Body of pancreas (tissue), 4 donors: ENCODE measurements at places on chromosomes 6 and 20.

DNA sequence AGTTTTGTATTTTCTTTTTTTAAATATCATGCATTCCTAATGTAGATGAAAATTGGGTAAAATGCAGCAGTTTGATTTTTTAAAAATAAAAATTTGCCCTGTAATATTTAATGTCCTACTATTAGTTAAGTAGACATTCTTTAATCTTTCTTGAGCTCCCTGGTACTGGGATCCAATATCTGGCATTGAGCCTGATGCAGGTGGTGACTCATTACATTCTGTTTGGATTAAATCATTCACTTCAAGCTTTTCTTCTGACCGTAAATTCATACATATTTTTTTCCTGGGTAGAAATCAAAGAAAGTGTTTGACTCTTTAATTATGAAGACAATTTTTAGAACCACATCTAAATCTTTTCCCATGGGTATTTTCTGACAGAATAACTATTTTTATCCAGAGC, 768.8 kb upstream of the SLC35B3 start:
- H3K27ac ChIP-seq, result no peak overlapping the region
- no peaks in the 10 kb centered on the region for H3K4me1 ChIP-seq
- no peak overlapping the region for H3K4me3 ChIP-seq
- no peaks in the 10 kb centered on the region for H3K27me3 ChIP-seq
- DNase-seq, result peak; percentile 73
- no peaks in the 10 kb centered on the region for H3K36me3 ChIP-seq

DNA sequence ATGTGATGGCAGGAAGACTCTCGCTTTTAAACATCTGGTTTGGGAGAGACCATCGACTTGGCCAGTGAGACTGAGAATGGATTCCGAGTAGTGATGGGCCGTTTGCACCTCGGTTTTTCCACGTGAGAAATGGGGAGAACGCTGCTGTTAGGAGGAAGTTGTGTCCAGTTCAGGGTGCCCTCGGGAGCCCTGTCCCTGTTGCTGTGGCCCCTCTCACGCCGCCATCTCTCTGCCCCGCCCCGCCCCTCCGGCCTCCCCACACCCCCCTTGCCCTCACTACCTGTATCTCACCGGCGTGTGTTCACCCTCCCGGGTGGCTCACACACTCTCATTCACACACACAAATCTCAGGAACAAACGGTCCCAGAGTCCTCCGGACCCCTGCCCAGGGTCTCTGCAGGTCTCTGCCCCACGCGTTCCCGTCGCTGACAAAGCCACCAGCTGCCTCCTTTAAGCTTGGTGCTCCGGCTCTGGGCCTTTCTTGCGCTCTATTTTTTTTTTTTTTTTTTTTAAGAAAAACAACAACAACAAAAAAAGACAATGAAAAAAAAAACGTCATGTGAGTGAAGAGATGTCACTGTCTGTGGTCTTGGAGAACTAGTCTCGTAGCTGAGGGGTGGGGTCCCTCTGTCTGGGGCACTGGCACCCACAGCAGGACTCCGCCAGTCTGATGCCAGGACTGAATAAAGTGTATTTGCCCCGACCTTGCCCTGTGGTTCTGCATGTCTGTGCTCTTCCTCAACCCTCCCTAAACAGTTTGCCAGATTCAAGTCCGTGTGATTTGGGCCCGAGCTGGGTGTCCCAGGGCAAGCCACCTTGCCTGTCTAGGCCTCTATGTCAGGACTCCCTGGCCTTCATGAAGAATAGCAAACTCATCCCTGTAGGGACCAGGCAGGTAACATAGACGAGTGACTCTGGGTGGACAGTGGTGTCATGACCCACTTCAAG, 2.9 kb downstream of the SOX12 start:
- peak overlapping the region; percentile 94 for H3K27ac ChIP-seq
- no peaks in the 10 kb centered on the region for H3K36me3 ChIP-seq
- H3K4me3 ChIP-seq, result no peak overlapping the region
- H3K4me1 ChIP-seq, result peaks cover 39% of the 10 kb centered on the region
- no peaks in the 10 kb centered on the region for H3K27me3 ChIP-seq

- no peaks in the 10 kb centered on the region for H3K27me3 ChIP-seq
- H3K27ac ChIP-seq, result no peak overlapping the region
- H3K36me3 ChIP-seq, result no peaks in the 10 kb centered on the region
- no peaks in the 10 kb centered on the region for H3K4me1 ChIP-seq
Measured at GRCh38 chr6:25953733-25954132, 8.9 kb upstream of the TRIM38 start.

- peaks cover 66% of the 10 kb centered on the region for H3K4me1 ChIP-seq
- no peak overlapping the region for H3K4me3 ChIP-seq
Measured at GRCh38 chr20:32326504-32326845, 31.7 kb upstream of the ASXL1 start.

GRCh38 chr6:125529061-125529460, 220.4 kb upstream of the HEY2 start:
- no peaks in the 10 kb centered on the region for H3K27me3 ChIP-seq
- H3K36me3 ChIP-seq, result no peaks in the 10 kb centered on the region

- H3K4me1 ChIP-seq, result peaks cover 73% of the 10 kb centered on the region
- no peaks in the 10 kb centered on the region for H3K27me3 ChIP-seq
- no peaks in the 10 kb centered on the region for H3K36me3 ChIP-seq
- H3K27ac ChIP-seq, result peak within 1 kb of the TSS; percentile 84
- peak; percentile 90 for DNase-seq
- H3K4me3 ChIP-seq, result no peak within 1 kb of the TSS
Measured at GRCh38 chr20:17699931-17700351, at the start of gene BANF2. TSS of gene BANF2 (plus strand) at chr20:17699966. CDS start at chr20:17725026, 25,060 bp downstream.

DNA sequence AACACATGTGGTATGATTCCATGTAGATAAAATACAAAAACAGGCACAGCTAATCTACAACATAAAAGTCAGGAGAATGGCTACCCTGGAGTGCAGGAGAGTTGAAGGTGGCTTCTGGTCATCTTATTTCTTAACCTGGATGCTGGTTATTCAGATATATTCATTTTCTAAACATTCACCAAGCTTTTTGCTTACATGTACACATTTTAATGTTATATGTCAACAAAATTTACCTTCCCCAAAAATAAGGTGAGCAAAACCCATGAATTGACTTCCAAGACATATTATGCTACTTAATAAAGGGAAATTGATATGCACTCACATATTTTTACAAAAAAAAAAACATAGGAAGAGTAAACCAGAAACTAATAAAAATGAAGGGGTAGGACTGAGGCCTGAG, 50.6 kb downstream of the B4GALT5 start:
- H3K4me1 ChIP-seq, result peaks cover 23% of the 10 kb centered on the region
- no peak overlapping the region for H3K27ac ChIP-seq
- H3K27me3 ChIP-seq, result no peaks in the 10 kb centered on the region

DNA sequence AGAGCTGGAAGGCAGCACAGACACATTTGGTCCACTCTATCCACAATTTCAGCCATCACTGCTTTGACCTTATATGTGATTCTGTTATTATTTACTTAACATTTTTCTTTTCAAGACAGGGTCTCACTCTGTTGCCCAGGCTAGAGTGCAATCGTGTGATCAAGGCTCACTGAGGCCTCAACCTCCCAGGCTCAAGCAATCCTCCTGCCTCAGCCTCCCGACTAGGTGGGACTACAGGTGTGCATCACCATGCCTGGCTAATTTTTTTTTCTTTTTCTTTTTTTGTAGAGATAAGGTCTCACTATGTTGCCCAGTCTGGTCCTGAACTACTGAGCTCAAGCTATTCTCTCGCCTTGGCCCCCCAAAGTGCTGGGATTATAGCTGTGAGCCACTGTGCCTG, 40.3 kb downstream of the BCL2L1 start:
- H3K36me3 ChIP-seq, result no peaks in the 10 kb centered on the region
- H3K4me3 ChIP-seq, result no peak overlapping the region
- no peak overlapping the region for H3K27ac ChIP-seq
- H3K4me1 ChIP-seq, result peaks cover 63% of the 10 kb centered on the region
- H3K27me3 ChIP-seq, result no peaks in the 10 kb centered on the region
- no peak for DNase-seq

DNA sequence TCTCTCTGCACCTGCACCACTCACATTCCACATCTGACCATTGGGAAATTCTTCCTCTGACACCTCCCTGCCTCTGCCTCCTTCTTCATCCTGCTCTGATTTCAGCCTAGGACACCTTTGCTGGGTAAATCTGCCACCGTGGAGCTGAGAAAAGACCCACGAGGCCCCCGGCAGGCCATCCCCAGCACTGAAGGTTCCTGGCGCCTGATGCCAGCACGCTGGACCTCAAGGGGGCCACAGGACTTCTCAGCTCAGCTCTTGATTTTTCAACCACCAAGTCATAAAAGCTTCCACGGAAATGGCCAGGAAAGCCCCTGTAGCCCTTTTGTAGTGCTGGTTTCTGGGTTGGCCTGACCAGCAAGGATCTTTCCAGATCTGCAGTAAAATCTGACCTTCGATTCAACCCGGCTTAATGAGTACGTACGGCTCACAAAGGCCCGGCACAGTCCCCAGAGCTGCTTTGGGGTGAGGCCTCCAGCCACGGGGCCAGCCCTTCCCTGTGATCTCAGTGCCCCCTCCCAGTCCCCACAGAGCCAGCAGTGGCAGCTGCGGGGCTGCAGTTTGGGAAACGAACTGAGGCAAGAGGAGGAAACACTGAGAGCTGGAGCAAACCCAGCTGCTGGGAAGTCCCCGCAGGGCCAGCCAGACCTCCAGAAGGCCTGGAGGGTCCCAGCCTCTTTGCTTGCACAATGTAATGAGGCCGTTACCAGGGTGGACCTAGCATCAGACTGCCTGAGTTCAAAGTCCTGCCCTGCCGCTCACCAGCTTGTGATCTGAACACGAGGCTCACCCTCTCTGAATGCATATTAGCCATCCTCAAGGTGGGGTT, 157.5 kb downstream of the BMP7 start:
- no peak overlapping the region for H3K27ac ChIP-seq
- no peaks in the 10 kb centered on the region for H3K27me3 ChIP-seq
- no peak overlapping the region for H3K4me3 ChIP-seq
- no peaks in the 10 kb centered on the region for H3K4me1 ChIP-seq

DNA sequence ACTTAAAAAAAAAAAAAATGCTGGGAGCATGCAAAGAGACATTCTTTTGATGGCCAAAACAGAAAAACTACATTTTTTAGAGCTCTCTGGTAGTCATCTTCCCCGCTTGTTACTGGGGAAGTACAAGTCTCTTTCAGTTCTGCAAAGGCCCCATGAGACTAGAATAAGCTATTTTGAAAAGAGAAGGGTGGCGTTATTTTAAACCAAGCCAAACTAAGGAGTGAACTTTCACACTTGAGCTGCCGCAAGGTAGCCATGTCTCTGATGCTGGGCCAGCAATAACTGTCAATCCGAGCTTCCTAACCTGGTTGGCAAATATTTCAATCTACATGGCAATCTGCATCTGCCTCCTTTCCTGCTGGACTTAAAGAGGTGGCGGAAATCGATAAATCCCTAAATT, 96.7 kb downstream of the L3MBTL3 start:
- H3K27ac ChIP-seq, result no peak overlapping the region
- no peaks in the 10 kb centered on the region for H3K4me1 ChIP-seq
- DNase-seq, result no peak
- no peaks in the 10 kb centered on the region for H3K36me3 ChIP-seq
- no peak overlapping the region for H3K4me3 ChIP-seq
- no peaks in the 10 kb centered on the region for H3K27me3 ChIP-seq

DNA sequence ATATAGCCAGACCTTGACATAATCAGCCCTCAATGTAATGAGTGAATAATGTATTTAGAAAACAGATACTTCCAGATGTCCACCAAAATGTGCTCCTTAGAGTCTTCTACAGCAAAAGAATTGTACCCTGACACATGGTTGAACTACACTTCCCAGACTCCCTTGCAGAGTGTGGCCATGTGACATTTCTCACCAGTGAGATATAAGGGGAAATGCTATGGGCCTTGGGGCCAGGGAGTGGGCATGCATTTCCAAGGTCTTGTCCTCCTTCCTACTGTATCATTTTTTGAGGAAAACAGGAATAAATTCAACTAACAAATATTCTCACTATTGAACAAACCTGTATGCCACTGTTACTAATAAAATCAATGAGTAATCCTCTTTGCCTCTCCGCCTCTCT, 211.4 kb upstream of the SMLR1 start:
- H3K27ac ChIP-seq, result no peak overlapping the region
- H3K4me3 ChIP-seq, result no peak overlapping the region
- no peaks in the 10 kb centered on the region for H3K4me1 ChIP-seq
- no peaks in the 10 kb centered on the region for H3K36me3 ChIP-seq
- no peak for DNase-seq

DNA sequence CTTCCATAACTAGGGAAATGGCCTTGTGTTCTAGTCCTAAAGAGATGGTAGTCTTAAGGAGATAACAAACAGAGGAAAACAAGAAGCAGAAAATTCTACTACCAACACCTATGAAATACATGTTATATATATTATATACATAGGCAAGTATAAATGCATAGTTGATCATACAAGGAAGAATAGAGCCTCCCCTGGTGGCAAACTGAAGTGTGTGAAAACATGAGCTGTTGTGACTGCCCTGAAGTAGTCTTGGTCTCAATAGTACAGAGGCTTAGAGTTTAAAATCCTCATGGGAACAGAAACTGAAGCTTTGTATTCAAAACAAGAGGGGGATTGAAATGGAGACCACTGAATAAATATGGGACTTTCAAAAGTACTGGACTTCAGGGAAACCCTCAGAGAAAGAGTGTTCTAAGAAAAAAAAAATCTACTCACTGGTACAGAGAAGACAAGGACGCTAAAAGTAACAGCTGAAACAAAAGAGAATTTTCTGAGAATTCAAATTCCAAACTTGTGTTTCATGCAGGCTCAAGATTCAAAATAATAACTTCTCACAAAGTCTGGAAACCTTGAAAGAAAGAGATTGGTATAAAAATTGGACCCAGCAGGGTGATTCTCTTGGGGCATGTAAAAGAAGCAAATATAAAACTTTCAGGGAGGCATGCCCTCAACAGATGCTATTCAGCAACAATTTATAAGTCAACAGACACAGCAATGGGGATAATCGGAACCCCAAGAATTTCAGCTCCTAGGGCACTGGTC, 59.7 kb upstream of the SAMD3 start:
- H3K27ac ChIP-seq, result no peak overlapping the region
- H3K36me3 ChIP-seq, result no peaks in the 10 kb centered on the region
- no peak overlapping the region for H3K4me3 ChIP-seq
- H3K27me3 ChIP-seq, result no peaks in the 10 kb centered on the region
- DNase-seq, result no peak

DNA sequence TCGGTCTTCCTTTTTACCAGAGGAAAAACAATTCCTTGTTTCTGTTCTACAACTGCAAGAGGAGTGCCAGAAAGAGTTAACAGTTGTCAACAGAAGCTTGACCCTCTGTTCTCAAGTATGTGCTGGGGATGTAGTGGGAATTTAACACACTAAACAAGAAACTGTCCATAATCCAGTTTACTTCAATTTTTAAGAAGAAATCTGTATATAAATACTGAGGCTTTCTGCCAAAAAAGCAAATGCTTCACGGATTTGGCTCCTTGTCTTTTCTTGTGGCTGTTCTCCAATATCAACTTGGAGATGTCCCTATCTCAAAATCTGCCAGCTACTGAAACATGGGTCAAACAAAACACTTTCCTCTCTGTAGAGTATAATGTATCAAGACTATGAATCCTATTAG, 26.8 kb downstream of the REV3L start:
- H3K36me3 ChIP-seq, result no peaks in the 10 kb centered on the region
- no peaks in the 10 kb centered on the region for H3K27me3 ChIP-seq
- no peak overlapping the region for H3K27ac ChIP-seq
- DNase-seq, result no peak

- H3K4me1 ChIP-seq, result peaks cover 12% of the 10 kb centered on the region
- no peaks in the 10 kb centered on the region for H3K36me3 ChIP-seq
- DNase-seq, result no peak
- no peak overlapping the region for H3K4me3 ChIP-seq
- no peaks in the 10 kb centered on the region for H3K27me3 ChIP-seq
Measured at GRCh38 chr6:157533048-157533871, 152.3 kb downstream of the ZDHHC14 start.
